HCT116 (cell line): ENCODE measurements at places on chromosomes 4 and X.

- no peak for DNase-seq
Observed at GRCh38 chrX:18203631-18204030, 17.1 kb downstream of the BEND2 start.

DNA sequence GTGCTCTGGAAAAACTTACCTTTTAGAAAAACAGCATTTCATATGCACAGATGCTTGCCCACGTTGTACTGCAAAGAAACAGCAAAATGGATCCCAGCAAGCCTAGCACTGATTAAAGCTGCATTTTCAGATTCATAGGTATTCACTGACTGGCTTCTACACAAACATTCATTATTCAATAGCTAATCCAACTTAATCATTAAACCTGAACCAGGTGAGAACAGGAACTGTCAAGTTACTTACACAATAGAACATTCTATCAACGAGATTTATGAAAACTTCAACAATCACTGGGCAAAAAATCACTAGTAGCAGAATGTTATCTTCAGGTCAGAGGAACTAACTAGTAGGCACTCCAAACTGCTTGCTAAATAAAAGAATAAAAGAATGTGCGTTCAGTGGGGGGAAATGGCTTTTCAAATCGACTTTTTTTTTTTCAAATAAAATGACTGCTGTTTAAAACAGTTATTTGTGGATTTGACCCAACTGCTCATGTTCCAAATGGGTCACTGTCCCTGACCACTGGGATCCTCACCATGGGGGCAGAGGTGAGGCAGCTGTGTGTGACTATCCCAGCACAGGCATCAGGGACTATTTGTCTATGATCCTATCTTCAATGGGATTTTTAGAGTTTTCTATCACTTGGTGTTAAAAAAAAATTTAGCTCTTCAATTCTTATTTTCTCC is 42.3 kb downstream of the STX18 start:
- DNase-seq, result no peak

- peak; percentile 40 for DNase-seq
Observed at GRCh38 chr4:170374770-170375169, 285.0 kb upstream of the AADAT start.

- no peak for DNase-seq
Observed at GRCh38 chrX:41471786-41472185, 24.6 kb downstream of the NYX start.

DNA sequence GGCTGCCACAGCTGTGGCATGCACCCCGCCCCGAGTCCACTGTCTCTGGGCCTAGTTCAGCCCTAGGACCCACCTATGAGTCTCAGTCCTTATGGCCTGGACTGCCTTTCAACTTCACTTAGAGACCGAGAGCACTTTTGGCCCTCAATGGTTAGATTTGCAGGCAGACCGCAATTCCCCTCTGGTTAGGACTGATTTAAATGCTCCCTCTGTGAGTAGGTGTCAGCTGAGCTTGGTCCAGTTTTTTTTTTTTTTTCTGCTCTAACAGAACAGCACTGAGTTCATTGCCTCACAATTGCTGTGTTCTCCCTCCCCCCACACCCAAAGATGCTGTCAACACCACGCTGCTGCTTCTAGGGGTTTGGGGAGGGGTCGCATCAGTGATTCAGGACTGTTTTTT is 143.2 kb downstream of the BMP15 start:
- no peak for DNase-seq

DNA sequence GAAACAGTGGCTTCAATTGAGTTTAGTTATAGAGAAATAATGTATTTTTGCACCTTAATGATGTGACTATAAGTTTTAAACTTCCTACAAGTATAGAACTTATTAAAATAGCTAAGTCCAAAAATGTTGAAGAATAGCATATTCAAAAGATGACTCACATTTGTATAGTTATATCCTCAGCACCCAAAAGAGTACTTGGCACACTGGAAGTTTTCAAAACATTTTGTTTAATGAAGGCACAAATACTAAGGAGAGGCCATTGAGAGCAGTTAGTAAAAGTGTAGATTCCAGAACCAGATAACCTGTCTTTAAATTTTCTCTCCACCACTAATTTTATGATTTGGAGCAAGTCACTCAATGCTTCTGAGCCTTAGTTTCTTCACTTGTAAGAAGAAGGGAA is 226.9 kb upstream of the MID1 start:
- no peak for DNase-seq

- DNase-seq, result peak; percentile 21
Observed at GRCh38 chr4:123661080-123661737, 264.6 kb downstream of the SPRY1 start.

- no peak for DNase-seq
Observed at GRCh38 chr4:114263233-114263632, 283.8 kb upstream of the ARSJ start.

DNA sequence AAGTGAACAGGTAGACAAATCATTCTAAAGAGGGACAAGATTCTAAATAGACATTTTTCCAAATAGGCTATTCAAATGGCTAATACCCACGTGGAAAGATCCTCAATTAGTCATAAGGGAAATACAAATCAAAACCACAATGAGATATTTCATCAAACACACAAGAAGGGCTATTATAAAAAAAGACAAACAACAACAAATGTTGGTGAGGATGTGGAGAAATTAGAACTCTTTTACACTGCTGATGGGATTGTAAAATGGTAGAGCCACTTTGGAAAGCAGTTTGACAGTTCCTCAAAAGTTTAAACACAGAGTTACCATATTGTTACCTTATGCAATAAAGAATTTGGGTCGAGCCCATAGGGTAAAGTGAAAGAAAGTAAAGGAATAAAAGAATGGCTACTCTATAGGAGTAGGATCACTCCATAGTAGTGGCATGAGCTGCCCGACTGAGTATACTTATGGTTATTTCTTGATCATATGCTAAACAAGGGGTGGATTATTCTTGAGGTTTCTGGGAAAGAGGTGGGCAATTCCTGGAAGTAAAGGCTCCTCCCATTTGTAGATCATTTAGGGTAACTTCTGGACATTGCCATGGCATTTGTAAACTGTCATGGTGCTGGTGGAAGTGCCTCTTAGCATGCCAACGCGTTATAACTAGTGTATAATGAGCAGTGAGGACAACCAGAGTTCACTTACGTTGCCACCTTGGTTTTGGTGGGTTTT is 58.9 kb upstream of the FAM9C start:
- no peak for DNase-seq

DNA sequence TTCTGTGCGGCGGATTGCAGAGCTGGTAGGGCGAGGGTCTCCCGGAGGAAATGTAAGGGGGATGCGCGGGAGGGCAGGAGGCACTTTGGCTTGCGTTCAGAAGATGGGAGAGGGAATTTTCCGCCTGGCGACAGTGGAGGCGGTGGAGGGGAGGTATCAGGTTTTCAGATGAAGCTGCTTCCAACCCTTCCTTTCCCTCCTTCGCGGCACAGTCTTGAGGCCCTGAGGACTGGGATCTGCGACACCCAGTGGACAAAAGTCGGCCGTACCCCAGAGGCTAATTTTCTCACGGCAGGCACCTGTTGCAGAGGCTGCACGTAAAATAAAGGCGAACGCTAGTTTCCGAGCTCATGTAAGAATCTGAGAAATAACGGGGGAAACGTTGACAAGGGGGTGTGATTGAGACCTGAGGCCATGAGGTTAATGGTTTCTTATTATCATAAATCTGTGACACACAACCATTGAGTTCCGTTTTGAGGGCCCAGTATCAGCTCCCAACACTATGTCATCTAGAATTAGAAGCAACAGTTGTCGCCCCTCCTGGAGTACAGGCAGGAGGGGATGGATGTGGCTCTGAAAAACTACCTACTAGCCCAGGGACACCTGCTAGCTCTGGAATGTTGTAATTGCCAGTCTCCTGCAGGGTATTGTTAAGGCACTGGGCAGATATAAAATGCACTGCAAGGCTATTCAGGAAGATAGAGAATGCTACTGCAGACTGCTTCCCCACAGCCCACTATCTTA is 1.1 kb downstream of the ZCCHC18 start:
- DNase-seq, result no peak

- no peak for DNase-seq
Observed at GRCh38 chrX:17888421-17888820, 27.3 kb upstream of the RAI2 start.

DNA sequence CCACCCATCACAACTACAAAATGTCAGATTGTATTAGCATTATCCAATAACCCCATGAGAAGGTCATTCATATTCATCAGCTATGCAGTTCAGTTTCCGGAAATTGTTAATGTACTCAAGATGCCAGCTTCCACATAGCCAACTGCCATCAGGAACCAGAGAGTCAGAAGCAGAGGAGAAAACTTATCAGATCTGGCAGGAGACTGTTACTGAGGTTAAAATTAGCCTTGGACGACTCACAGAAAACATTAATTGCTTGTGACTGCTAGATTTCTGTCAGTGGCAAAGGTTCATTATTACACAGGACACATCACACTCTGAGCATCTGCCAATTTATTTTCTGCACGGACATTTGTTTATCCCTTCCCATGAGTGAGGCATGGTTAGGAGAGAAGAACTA is 352.8 kb downstream of the DHRSX start:
- no peak for DNase-seq

DNA sequence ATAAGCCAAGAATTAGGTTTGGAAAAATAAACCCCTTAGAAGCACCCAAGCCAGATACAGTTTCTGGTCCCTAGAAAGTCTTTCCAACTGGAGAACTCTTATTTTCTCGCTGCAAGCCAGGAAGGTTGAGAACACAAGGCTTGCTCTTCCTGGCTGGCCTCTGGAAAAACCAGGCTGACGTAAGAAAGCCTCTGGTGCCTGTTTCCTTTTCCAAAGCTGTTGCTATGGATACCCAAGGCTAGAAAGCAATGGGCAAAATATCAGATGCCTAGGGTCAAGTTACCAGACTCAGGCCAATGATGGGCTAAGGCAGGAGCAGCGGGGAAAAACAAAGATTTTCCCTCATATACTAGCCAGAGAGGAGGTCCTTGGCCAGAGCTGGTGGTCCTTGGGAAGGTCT is 281.6 kb downstream of the KLHL13 start:
- no peak for DNase-seq

DNA sequence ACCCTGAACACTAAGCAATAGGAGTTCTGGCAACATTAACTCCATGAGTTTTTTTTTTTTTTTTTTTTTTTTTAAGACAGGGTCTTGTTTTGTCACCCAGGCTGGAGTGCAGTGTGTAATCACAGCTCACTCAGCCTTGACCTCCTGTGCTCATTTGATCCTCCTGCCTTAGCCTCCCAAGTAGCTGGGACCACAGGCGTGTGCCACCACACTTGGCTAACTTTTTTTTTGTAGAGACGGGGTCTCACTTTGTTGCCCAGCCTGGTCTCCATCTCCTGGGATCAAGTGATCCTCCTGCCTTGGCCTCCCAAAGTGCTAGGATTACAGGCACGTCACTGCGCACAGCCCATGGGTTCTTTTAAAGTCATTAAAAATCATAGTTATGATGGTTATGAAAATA is 5.1 kb downstream of the RHOH start:
- DNase-seq, result no peak

- no peak for DNase-seq
Observed at GRCh38 chrX:106725931-106726330, 570 bp upstream of the RNF128 start.

DNA sequence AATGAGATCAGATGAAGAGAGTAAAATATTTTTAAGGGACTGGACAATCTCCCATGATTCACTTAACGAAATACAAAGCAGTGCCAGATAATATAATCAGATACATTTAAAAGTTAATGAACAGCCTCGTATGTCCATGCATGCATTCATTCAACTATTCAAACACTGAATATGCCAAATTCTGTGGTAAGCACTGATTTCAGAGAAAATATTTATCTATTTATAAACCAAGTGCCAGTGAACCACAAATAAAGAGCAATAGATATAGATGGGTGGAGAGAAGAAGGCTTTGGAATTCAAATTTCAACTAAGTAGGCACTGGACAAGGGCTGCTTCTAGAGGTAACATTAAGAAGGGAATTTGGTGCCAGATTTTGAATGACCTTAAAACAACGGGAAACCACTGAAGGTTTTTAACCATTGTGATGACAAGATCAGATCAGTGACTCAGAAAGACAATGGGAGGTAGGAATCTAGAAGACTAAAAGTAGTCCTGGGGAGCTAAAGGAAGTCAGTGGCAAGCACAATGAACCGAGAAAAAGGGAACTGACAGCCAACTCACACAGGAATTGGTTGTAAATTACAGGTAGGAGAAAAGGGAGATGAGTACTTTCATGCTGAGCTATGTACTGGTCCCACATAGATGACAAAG is 14.2 kb downstream of the ELOVL6 start:
- no peak for DNase-seq

GRCh38 chr4:151438154-151438553 is 29.2 kb downstream of the FHIP1A start:
- DNase-seq, result no peak

GRCh38 chr4:123546573-123547060 is 150.0 kb downstream of the SPRY1 start:
- no peak for DNase-seq

DNA sequence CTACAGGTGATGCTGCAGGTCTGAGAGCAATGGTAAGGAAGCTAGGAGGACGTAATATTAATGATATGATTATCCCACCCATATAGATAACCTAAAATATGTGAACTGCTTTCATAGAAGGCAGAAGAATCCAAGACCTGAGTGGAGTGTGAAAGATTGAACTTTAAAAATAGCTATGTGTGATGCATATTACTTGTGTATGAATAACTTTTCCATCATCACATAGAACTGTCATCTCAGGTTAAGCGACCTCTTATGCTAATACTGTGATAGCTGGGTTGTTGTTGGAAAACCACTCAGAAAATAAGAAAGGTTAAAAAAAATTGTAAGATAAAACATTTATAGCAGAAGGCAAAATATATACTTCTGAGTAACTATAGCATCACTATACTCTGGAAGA is 90.3 kb downstream of the SLC4A4 start:
- DNase-seq, result no peak

- DNase-seq, result no peak
Observed at GRCh38 chr4:27930291-27930690, 1069.7 kb downstream of the STIM2 start.

DNA sequence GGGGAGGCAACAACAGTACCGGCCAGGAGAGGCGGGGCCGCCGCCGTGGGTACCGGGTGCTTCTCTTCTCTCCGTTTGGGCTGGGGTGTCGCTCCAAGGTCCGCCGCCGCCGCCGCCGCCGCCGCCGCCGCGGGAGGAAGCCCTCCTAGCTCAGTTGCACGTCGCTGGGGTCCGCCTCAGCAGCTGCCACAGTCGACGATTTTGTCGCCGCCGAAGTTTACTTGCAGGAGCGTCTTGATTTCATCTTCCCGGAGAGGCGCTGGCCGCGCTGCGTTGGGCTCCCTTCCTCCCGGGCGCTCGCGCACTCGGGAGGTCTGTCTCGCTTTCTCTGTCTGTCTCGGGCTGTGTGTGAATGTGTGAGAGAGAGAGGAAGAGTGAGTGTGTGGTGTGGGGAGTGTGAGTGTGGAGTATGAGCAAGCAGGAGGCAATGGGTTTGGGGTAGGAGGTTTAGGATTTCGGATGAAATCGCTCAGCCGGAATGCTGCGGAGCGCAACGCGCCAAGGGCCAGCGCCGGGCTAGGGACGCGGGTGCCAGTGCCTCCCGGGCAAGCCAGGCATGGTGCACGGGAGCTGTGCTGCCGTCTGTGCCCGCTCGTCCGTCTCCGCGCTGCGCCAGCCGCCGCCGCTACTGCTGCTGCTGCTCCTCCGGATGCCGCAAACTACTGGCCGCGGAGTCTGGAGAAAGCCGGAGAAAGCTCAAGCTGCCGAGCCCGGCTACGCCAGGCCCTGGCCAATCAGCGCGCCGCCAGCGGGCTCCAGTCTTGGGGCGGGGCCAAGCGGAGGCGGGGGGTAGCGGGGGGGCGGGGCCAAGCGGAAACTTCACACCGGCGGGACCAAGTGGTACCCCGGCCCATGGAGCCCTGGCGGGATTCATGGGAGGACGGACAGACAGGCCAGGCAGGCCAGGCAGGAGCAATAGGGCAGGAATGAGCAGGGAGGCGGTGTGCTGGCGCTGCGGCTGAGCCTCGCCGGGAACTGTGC is at the start of gene PCDH19:
Gene PCDH19 (minus strand): TSS at position 664 of the 981 bp plus-strand sequence. CDS start 1,676 bp downstream, outside the sequence.
- DNase-seq, result no peak
